Smooth muscle cell of the brain vasculature (primary cell): ENCODE measurements at places on chromosomes 7 and 10.

- peak; percentile 74 for DNase-seq
Measured at GRCh38 chr7:105352018-105352612, 36.6 kb downstream of the SRPK2 start.

DNA sequence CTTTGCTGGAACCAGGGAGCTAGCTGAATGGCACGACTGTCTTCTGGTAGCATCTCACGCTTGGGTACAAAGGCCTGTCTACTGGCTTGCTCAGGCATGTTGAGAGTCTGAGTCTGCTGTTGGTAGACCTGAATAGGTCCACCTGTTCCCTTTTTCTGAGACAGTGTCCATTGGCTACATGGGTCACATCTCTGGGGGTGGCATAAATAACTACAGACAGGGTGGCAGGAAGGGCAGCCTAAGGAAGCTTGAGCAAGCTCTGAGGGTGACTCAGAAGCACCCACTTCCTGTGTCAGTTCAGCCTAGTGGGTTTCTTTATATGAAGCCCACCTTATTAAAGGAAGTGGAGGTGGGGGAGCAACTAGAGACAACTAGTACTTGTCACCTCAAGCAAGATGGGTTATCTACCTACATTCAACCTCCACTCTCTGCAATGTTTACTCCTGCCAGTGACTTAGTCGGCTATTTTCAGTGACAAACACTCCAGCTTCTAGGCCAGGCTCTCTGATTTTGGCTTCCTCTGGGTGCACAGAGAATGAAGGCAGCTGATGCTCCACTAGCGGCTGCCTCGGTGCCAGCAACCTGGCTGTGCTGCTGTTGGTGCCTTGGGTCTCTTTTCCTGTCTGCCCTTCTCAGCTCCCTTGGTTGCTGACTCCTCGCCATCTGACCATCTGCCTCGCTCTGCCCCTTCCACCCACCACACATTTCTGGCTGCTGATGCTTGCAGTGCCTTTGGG is 5.7 kb upstream of the ZYX start:
- no peak for DNase-seq

DNA sequence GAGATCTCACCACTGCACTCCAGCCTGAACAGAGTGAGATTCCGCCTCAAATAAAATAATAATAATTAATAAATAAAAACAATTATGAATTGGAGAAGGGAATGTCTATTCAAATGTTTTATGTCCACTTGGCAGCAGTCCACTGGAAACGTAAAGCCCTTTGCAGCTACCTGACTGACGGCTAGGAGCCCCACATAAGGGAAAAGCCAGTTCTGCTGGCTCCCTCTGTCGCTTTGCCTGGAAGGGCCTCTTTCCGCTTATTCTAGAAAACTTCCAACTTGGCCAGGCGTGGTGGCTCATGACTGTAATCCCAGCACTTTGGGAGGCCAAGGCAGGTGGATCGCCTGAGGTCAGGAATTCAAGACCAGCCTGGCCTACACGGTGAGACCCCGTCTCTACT is 6.1 kb upstream of the TNS3 start:
- no peak for DNase-seq

DNA sequence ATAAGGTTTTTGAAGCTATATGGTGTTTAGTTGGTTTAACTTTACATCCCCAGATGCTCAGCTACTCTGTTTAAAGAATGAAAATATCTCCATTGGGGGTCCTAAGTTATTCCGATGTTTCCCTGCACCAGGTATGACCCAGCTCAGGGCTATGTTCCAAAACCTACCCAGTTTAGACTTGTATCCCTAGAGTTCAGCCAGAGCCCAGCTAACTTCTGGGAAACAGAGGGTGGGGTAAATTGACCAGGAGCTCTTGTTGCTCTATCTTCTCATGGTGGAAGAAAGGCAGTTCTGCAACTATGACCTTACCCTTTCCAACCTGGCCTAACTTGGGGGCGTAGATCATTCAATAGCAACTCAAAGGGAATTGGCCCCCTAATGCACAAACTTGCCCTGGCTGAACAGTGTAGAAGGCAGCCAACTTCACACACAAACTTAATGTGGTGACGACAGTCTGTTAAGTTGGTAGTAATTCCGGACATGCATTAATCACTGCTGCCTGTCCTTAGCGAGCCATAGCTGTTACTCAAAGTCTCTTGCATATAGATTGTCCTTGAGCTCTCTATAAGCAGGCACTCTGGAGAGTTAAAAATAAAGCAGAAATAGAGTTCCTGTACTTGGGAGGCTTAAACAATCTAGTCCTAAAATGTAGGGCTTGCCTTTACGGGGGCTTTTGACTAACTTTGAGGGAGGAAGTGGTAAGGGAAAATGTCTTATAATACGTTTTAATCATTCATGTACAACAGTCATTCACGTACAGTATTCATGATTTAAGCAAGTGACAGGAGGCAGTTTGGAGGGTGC is 5.3 kb upstream of the ZNRF2 start:
- no peak for DNase-seq

DNA sequence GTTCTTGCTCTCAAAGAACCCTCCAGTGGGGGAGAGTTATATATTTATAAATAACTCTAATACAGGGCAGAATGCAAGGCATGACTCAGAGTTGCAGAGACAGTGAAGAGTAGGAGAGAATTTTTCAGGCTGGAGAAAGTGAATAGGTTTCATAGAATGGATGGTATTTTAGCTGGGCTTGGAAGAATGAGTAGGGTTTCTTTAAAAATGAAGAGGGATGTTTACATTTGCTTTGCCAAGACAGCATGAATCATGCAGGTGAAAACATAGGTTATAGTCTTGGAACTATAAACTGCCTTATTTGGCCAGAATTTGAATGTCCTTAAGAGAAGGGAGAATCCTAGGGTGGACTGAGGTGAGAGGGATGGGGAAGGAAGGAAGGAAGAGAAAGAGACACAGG is 124.8 kb downstream of the CPED1 start:
- DNase-seq = no peak

DNA sequence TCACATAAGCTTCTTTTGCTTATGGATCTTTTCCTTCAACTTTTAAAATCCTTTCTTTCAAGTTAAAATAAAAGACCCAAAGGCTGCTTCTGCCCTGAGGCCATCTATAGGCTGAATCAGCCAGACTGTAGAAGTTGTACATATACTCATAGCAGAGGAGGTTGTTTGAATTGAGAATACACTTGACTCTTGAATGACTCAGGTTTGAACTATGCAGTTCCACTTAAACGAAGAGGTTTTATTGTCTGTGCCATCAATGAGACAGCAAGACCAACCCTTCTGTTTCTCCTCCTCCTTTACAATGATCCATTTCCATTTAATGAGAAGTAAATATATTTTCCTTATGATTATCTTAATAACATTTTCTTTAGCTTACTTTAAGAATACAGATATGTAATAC is 5.8 kb downstream of the ZNF365 start:
- DNase-seq = no peak

- DNase-seq = no peak
Measured at GRCh38 chr7:146741911-146742310, 625.3 kb downstream of the CNTNAP2 start.

GRCh38 chr10:133438711-133439273 is 14.4 kb upstream of the SPRN start:
- no peak for DNase-seq

- no peak for DNase-seq
Measured at GRCh38 chr10:99730026-99730425, 1.9 kb downstream of the COX15 start.

DNA sequence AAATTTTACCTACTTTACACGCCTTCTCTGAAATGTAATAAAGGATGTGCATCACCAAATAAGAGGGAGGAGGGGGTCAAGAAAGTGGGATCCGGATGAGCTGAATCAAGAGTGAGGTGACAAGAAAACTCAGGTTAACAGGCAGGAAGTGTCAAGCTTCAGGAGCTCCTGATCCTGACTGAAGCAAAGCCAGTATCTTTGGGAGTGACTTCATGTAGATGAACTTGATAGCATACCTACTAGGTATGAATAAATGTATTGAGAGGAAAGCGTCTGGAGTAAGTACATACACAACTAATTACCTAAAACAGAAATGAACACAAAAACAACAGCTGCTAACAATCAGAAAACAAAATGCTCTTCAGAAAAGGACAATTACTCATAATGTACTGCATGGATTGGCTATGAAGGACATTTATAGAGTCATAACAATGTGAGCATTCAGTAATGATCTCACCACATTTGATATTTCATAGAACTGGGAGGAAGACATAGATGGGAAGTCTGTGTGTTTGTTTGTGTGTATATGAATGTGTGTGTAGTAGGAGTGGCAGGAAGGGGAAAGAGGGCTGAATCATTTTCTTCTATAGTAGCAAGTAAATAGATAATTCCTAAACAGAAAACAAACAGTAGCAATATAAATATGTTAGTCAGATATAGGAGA is 29.4 kb downstream of the PRKG1 start:
- no peak for DNase-seq

- no peak for DNase-seq
Measured at GRCh38 chr7:155930061-155930460, 117.8 kb upstream of the SHH start.

DNA sequence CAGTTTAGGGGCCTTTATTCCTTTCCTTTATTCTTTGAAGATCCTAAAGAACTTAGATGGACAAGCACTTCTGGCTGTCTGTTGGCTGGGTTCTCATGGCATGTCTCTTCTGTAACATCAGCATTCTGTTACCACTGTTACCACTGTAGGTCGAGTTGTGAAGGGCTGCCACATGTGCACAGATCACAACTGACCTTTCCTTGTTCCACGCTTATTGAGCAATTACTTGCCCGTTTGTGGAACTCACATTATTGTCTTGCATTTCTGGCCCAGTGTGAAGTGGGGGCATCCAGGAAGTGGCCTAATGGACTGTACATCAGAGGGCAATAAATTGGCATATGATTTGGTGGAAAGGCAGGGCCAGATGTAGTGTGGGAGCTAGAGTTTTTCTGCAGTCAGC is 23.7 kb downstream of the GBF1 start:
- DNase-seq = no peak

GRCh38 chr7:137755846-137756651 is 90.7 kb downstream of the DGKI start:
- no peak for DNase-seq

- DNase-seq = no peak
Measured at GRCh38 chr10:25758511-25758910, 175.5 kb upstream of the MYO3A start.

GRCh38 chr10:7896297-7896696 is 78.0 kb downstream of the TAF3 start:
- no peak for DNase-seq

DNA sequence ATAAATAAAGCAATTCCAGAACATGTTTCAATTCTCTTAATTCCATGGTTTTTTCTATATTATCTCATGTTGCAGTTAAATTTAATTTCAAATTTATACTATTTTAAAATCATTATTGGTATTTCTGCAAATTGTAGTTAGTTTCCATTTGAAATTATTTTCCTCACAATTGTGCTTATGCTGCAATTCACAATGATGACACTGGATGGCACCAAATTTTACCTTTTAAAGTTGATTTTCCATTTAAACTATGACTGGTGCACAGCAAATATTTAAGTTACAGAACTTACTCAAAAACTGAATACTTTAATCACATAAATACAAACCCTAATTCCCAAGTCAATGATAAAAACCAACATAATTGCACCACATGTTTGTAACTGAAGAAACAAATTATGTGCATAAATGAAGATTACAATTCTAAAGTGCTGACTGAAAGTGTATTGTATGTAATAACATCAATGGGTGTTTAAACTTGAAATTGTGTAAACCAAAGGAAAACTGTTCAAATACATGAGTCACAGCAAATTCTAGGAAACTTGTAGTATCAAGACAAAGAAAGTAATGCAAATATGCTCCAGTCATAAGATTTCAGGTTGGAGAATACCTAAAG is 75.3 kb upstream of the AASS start:
- peak; percentile 20 for DNase-seq

DNA sequence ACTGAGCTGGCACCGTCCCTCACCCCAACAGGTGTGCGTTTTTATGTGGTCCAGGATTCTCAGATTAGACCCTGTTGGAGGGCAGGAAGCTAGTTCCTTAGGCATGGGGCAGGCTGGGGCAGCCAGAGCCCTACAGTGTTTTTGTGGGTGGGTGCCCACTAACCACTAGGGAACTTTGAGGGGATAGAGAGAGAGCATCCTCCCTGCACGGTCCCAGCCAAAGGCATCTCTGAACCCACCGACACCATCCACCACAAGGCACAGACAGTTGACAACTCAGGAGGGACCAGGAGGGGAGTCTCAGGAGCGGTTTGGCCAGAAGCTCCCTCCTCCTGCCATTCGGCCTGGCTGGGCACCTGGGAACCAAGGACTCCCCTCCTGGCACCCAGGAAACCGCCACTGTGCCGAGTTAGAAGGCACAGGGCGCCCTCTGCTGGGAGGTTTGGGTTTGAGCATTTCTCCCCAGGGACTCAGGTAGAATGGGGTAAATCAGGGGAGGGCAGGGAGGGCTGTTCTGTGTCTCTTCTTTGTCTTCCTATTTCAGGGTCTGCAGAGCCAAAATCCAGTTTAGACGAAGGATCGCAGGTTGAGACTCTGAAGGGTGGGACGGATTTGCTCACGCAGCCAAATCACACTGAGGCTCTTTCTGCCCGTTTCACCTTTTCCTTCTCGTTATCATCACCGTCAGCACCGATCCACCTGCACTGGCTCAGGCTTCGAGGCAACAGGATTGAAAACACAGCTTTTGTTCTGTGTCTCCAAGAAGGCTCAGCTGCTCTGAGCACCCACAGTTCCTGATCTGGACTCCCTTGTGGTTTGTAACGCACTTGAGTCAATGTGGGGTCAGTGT is 84.8 kb upstream of the COL13A1 start:
- DNase-seq = no peak

- DNase-seq = no peak
Measured at GRCh38 chr10:119755446-119755845, 29.6 kb downstream of the INPP5F start.

GRCh38 chr7:95028683-95029082 is 121.3 kb downstream of the PPP1R9A start:
- DNase-seq = no peak

GRCh38 chr7:100673942-100674410 is 436 bp downstream of the GNB2 start:
- no peak for DNase-seq

DNA sequence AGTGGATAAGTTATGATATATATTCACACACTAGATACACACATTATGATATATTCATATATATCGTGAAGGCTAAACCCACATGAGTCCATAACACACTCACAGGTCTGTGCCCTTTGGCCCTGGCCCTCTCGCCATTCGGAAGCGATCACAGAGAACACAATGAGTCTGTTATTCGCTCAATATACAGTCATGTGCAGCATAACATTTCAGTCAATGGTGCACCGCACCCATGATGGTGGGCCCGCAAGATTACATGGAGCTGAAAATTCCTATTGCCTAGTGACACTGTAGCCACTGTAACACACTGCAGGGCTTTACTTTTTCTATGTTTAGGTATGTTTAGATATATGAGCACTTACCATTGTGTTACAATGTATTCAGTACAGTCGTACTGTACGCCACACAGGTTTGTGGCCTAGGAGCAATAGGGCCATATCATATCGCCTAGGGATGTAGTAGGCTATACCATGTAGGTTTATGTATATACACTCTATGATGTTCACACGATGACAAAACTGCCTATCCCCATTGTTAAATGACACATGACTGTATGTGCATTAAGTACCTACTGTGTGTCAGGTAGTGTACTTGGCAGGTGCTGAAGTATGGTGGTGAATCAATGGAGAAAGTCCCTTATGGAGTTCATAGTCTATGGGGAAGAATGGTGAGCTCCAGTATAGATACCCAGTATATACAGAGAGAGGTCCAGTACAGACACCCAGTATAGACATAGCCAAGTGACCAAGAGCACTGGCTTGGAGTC is 198.8 kb upstream of the KLF14 start:
- no peak for DNase-seq

GRCh38 chr7:2173189-2173827 is 59.4 kb downstream of the MAD1L1 start:
- peak; percentile 51 for DNase-seq
